Urinary bladder (tissue), 4 donors: ENCODE measurements at places on chromosomes 6 and 20. TPM values are rescaled to one million over a fixed set of nuclear protein-coding genes. Genes with fewer than 3 reads are reported as not detected.

BIRC7 gene
- 0.18 TPM for polyA plus RNA-seq

PSORS1C2 gene
- not detected for polyA plus RNA-seq

LINC00237 gene
- not detected for polyA plus RNA-seq

GABRR1 gene
- polyA plus RNA-seq: 0.11 TPM

FRK gene
- 0.70 TPM for polyA plus RNA-seq

SLC52A3 gene
- polyA plus RNA-seq: 2.8 TPM

DNA sequence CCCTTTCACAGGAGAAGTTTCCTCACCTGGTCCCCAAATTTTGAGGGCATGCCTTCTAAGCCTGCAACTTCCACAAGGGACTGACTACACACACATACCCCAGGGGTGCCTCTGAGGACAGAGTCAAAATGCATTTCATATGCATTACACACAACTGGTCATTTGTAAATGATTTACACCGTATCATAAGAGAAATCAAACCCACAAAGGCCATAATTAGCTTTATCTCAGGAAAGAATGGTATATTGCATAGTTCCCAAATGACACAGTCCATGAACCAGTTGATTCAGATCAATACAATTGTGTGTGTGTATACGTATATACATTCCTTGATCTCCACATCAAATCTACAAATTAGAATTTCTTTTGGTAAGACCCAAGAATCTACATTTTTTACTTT is 203.3 kb upstream of the PRDM1 start:
- DNase-seq: no peak

- no peak for DNase-seq
Measured at GRCh38 chr6:6393069-6393529, 72.6 kb upstream of the F13A1 start.

- DNase-seq: no peak
Measured at GRCh38 chr6:160934157-160934556, 57.4 kb upstream of the MAP3K4 start.

GRCh38 chr6:54132587-54132986 is 21.3 kb downstream of the MLIP start:
- no peak for DNase-seq

- no peak for DNase-seq
Measured at GRCh38 chr6:134373993-134374392, 56.1 kb upstream of the SGK1 start.

GRCh38 chr6:116409756-116410155 is 39.0 kb downstream of the DSE start:
- no peak for DNase-seq

GRCh38 chr6:3119040-3119723 is 671 bp downstream of the BPHL start:
- DNase-seq: no peak

GRCh38 chr20:14583413-14583812 is 246.0 kb upstream of the FLRT3 start:
- DNase-seq: no peak

- DNase-seq: no peak
Measured at GRCh38 chr6:127146932-127147331, 28.5 kb downstream of the RSPO3 start.

- DNase-seq: no peak
Measured at GRCh38 chr20:61797200-61797599, 268.5 kb downstream of the TAF4 start.

GRCh38 chr6:55176958-55177357 is 2.6 kb downstream of the HCRTR2 start:
- no peak for DNase-seq
